ENCODE measurements at places on chromosomes 5 and 9.

DNA sequence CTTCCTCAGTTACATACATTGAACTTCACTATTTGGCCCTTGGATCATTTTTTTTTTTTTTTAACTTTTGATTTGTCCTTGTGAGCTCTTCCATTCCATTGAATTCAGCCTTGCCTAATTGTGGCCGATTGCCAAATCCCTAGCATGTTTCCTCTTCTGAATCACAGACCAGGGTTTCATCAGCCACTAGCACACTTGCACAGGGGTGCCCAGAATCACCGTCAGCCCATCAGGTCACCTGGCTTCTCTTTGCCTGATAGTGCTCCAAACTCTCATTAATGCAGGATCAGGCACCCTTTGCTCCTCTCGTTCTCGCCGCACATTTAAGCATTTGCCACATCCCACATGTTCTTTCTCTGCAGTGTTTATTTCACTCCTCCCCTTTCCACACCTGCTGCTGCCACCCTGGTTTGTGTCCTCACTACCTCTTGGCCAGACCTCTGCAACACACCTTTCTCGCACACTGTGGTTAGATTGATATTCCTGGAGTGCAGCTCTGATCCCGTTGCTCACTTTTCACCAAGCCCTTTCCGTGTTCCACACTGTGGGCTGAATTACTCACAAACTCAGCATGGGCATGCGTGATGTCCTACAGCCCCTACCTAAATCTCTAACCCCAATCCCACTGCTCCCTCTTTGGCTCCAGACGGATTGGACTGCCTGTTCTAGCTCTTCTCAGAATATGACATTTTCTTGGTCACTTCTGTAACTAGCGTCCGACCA lies 9.8 kb downstream of the PIK3R1 start:
- no peak for DNase-seq

DNA sequence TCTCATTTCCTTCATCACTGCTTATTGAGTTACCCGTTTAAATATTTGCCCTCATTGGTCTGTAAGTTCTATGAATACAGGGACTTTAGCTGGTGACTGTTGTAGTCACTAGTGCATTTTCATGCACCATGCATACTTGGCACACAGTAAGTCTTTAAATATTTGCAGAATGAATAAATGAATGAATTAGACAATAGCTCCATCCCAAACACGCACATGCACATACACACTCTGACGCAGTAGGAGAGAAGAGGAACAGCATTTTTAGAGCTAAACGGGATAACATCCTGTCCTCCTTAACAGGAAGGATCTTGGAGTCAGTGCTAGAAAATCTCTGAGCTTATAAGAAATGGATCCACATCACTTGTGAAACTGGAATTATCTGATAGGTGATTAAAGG lies 447.7 kb downstream of the KIF4B start:
- no peak for DNase-seq

DNA sequence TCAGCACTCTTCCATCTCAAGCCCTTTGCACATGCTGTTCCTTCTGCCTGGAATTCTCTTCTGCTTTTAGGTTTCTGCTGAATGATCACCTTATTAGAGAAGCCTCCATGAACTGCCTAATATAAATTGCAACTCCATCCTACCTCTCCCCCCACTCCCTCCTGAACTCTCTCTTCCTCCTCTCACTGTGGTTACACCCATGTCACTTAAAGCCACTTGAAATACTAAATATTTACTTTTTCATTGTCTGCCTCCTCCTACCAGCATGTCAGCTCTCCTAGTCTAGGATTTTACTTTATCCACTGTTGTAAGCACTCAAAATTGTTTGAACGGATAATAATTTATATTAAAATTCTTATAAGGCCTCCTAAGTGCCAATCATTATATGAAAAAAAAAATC lies 43.8 kb downstream of the ACTL7B start:
- DNase-seq: no peak

GRCh38 chr9:123457583-123457982 lies 101.6 kb downstream of the CRB2 start:
- no peak for DNase-seq

GRCh38 chr5:32307769-32308194 lies 5.0 kb downstream of the MTMR12 start:
- DNase-seq: no peak

DNA sequence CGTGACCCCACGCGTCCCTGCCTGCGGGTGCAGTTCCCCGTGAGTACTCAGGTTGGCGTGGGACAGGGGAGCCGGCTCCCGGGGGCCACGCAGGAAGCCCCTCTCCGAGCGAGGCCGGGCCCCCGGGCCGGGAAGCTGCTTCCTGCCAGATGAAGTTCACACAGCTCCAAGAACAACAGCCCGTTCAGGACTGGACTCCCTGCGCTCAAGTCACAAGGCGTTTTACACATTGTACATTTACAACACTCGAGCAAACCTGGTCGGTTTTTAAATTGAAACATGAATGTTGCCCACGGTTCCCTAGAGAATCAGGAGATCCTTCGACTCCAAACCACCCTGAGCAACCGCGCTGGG lies 22.4 kb downstream of the SLC9A3 start:
- no peak for DNase-seq

All from vagina (tissue), 2 donors.